ENCODE measurements at places on chromosomes 4 and X.

DNA sequence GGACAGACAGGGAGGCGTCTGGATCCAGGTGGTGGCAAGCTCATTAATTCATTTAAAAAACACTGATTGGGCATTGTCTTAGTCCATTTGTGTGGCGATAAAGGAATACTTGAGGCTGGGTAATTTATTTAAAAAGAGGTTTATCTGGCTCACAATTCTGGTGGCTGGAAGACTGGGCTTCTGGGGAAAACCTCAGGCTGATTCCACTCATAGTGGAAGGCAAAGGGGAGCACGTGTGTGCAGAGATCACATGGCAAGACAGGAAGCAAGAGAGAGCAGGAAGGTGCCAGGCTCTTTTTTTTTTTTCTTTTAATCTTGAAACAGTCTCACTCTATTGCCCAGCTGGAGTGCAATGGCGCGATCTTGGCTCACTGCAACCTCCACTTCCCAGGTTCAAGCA lies 100.2 kb upstream of the METTL14 start:
- DNase-seq: no peak

DNA sequence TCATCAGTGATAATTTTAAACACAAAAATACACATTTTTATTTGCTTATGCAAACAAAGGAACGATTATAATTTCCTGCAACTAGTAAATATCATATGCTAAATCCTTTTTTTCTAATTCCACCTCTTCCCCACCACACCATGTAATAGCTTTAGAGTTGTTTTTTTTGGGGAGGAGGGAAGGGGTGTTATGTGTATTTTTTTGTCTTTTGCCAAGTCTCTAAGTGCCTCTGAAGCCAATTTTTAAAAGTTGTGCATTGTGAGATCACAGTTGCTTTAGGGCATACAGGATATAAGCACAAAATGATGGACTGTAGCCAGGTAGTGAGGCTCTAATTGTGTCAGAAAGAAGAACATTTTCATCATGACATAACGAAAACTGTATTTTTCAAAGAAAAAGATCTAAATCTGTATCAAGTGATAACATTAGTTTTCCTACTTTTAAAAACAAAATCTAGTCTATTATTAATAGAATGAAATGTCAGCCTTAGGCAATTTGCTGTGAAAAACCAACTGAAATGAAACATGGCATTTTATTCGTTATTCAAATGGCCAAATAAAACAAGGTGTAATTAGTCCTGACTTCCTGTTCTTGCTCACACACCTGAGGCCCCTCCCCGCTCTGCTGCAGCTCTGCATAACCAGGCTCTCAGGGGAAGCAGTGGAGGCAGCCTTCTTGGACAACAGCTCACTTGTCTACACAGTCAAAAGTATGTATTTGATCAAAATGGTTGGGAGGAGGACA lies 157.4 kb downstream of the PALLD start:
- no peak for DNase-seq

DNA sequence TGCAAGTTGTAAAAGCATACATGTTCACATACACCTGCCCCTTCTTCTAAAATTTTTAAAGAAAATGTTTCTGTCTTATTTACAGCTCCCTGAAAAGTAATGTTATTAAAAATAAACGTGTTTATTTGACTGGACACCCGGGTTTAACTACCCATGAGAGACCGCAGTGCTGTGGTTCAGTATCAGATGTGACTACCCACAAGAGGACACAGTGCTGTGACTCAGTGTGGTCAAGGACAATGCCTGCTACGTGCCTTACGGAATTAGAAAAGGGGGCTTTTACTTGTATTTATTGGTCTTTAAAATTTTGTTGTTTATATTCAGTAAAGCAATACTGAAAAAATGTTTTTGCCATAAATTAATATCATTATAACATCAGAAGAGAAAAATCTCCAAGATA lies 641.4 kb downstream of the TRIML1 start:
- DNase-seq: no peak

DNA sequence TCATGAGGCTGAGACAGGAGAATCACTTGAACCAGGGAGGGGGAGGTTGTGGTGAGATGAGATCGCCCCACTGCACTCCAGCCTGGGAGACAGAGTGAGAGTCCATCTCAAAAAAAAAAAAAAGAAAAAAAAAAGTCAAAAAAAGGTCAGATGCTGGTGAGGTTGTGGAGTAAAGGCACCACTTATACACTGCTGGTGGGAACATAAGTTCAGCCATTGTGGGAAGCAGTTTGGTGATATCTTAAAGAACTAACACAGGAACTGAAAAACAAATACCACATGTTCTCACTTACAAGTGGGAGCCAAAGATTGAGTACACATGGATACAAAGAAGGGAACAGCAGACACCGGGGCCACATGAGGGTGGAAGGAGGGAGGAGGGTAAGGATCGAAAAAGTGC lies 149.0 kb downstream of the PHF8 start:
- no peak for DNase-seq

GRCh38 chr4:102007959-102008425 lies 217.5 kb downstream of the BANK1 start:
- DNase-seq: no peak

- DNase-seq: no peak
Observed at GRCh38 chr4:113159942-113160545, 110.6 kb downstream of the ANK2 start.

DNA sequence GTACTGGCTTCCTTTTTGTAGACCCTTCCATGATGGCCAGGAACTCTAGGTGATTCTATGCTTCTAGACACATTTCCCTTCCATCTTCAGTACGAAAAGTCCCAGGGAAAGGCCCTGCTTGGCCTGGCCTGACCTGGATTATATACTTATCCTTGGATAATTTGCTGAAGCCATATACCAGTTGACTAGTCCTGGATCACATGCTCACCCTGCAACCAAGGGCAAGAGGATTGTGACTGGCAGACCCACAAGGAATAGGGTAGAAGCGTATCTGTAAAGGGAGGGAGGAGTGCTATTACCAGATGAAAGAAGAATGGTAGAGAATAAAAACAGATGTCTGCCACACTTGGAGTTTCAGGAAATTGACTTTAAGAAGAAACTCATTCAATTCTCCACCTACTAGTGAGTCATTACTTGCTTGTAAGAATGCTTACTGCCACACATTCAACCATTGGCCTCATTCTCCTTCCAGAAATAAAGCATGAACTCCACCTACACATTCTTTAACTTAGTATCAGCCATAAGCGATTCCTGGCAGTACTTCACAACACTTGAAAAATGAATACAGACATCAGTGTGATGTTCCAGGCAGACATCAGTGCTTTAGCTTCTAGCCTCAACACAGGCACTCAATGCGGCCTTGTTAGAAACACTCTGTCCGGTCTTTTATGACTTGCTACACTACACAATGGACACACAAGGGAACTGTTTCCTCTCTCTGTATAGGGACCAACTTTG lies 141.8 kb downstream of the CBR4 start:
- peak; percentile 96 for DNase-seq

GRCh38 chrX:39532761-39533160 lies 565.0 kb downstream of the BCOR start:
- DNase-seq: no peak

DNA sequence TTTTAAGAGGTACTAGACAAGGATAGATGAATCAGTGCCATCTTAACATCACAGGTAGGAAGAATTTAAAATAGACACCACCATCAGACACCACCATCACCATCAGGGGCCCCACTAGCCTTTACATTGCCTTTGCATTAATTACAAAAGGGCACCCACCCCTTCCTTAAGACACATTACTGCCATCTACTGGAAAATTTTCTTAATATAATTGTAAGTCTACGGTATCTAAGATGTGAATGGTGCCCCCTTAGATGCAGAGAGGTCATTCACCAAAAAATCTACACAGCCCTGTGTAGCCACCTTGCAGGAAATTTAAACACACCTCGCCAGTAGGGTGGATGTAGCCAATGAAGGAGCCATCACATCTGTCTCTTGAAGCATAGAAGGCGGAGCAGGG lies 184.1 kb downstream of the MID1IP1 start:
- no peak for DNase-seq

DNA sequence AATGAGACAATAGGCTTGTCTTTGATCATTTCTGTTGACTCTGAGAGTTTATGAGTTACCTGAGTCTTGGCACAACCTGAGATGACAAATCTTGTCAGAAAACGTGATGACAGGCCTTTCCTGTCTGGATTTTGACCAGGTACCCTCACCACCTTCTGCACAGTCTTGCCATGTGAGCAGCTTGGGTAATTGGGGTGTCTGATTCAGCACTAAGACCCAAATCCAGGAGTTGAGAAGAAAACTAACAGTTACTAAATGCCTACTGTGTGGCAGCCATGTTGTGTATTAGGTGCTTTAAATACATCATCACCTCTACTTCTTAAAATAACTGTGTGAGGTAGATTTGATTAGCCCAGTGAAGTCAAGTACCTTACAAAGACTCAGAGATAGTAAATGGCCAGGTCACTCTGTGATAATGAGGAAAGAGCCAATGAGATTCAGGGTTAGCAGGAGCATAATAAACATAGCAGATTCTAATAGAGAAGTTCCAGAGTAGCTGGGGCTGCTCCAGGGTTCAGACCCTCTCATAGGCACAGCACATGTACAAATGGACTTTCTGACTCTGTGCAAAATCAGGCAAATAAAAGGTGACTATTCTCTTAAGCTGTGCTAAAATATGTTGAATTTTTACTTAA lies 2.8 kb downstream of the EREG start:
- no peak for DNase-seq

All from fibroblast of skin of left quadriceps (primary cell).